ENCODE measurements at places on chromosomes 11 and 22.
A peak's percentile ranks its signal among the peaks of the same experiment; 100 is the strongest.

DNA sequence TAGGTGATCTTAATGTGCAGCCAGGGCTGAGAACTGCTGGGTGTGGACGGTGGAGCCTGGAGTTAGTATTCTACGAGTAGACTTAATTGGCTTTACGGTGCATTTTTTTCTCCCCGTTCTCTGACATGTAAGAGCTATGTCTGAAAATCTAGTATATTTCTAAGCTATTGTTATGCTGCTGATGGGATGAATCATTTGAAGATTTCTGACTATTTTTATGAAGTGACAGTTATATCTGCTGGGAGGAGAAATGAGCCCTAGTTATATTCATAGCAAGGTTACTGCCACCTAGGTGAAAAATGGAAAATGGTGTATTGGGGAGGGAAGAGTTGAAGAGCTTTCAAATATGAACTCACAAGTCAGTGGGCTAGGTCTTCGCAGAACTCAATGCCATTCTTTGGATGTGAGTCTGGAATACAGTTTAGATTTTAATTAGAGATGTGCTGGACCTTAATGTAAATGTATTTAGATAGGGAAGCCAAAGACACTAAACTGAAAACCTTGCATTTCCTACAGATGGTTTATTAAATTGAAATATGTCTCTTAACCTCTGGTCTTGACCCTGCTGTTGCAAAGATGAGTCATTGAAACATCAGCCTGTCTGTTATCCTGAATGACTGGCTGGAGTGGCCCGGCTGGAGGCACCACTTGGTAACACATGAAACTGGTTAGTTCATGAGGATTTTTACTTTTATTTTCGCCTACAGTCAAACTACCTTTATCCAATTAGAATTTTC lies 293.7 kb downstream of the DDX10 start:
- peak; percentile 65 for DNase-seq

- DNase-seq: no peak
Observed at GRCh38 chr11:109735128-109735527, 313.1 kb downstream of the C11orf87 start.

GRCh38 chr11:126537492-126537891 lies 182.0 kb downstream of the ST3GAL4 start:
- no peak for DNase-seq

DNA sequence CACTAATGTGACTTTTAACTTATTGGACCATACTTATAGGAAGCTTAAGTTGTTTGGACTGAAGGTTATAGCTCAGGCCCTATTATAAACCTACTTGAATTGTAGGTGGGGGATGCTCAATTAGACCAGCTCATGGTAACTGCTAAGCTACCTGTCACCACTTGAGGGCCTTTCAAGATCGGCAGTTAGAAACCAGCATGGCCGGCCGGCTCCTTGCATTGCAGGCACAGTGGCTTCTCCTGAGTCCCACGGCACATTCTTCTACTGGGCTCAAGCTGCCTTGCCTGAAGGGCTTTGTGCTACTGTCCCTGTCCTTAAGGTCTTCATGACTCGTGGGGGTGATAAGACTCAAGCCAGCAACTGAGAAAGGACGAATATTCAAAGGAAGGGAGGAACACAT lies 70.8 kb downstream of the TBC1D22A start:
- DNase-seq: peak; percentile 28

GRCh38 chr11:63761931-63762653 lies 6.5 kb downstream of the ZFTA start:
- DNase-seq: no peak

DNA sequence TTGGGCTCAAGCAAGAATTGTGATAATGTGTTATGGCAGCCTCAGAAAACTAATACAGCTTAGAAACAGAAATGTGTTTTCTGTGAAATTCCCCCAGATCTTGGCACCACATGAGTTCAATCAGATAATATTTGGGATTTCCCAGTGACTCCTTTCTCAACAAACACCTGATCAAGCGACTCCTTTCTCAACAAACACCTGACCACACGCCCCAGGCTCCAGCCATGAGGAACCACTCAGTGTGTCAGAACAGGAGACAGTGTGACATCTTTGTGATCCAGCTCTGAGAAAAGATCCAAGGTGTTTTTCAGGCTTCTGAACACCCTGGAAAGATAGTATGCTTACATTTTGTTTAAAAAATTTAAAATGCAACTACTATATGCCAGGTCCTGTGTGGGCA lies 1.9 kb upstream of the UVRAG start:
- no peak for DNase-seq

DNA sequence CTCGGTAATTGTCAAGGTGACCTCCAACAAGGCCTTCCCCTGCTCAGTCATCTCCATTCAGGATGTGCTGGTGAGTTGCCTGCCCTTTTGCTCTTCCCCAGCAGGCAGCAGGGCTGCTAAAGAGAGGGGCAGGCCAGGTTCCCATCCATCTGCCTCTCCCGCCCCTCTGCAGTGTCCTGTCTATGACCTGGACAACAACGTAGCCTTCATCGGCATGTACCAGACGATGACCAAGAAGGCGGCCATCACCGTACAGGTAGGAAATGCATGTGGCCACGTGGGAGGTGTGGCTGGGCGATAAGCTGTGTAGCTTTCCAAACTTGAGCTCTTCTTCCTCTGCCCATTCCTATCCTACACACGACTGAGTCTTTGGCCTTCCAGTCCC lies 4.0 kb downstream of the SIDT2 start:
- no peak for DNase-seq

- DNase-seq: peak; percentile 18
Observed at GRCh38 chr11:98568013-98568412, 452.7 kb upstream of the CNTN5 start.

GRCh38 chr22:17994424-17995108 lies 29.8 kb downstream of the MICAL3 start:
- no peak for DNase-seq

- no peak for DNase-seq
Observed at GRCh38 chr11:78691215-78691614, 116.6 kb upstream of the NARS2 start.

DNA sequence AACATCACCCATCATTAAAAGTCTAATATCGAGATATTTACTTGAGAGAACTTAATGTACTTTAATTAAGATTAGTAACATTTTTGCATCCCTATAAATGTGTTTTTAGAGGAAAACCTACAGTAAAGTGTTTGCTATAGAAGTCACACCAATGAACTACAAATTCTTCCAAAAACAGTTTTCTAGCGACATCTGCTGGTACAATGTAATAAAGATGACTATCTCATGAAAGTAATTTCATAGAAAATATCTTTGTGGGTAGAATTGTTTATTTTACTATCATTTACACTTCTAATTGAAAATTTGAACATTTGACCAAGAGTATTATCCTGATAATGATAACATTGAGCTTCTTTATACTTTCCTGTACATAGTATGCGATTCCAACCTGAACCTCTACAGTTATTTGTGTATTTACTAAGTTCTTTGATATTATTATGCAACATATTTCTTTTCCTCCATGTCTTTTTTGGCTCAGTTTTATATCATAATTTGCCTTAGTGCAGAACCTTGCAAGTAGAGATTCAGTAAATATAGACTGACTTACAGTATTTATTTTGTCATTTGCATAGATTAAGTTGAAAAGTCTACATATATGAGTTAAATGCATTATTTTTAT lies 252.7 kb downstream of the TMEM135 start:
- DNase-seq: peak; percentile 20

GRCh38 chr11:132712466-132712865 lies 819.8 kb downstream of the OPCML start:
- DNase-seq: no peak

DNA sequence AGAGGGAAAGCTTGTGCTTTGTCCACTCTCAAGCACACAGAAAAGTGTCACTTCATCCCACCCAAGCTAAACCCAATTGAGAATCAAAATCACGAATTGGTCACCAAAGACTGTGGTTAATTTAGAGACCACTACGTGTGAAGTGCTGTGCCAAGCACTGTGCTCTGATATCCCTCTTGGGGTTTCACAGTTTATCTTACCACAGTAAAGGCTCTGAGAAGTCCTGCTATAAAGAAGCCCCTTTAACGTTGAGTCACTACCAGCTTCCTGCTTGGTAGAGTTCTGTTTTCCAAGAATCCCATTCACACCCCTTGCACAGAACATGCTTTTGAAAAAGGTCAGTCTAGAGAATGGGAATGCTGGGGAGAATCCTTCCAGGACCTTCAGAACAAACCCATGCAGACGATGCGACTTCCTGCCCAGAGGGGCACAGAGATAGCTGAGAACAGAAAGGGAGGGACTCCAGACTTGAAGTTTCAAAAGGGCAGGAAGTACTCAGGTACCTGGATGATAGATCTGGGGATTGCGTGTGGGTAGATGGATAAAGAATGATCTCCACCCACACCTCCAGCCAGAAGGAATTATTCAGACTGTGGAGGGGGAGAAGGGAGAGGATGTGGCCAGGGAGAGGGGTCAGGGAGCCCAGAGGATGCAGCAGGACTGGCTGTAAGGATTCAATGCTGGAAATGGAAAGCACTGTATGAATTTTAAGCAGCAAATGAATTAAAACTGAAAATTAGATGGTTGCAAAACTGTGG lies 18.1 kb upstream of the TSPAN18 start:
- peak; percentile 29 for DNase-seq

- DNase-seq: peak; percentile 41
Observed at GRCh38 chr11:112016088-112016764, 9.0 kb upstream of the DLAT start.

DNA sequence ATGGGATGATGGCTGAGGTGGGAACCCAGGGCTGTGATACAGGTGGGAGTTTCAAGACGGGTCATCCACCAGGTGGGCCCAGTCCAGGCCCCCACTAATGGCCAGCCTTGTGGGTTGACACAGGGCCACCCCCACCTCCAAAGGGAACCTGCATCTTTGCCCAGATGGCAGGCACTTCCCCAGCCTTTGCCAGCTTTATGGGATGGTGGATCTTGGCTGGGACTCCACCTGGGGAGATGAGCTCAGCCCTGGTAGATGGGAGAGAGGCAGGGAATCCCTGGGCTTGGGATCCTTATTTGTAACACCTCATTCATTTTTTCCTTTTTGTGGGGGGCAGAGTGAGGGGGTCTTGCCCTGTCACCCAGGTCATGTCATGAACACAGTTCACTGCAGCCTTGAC lies 33.4 kb downstream of the CD82 start:
- DNase-seq: no peak

DNA sequence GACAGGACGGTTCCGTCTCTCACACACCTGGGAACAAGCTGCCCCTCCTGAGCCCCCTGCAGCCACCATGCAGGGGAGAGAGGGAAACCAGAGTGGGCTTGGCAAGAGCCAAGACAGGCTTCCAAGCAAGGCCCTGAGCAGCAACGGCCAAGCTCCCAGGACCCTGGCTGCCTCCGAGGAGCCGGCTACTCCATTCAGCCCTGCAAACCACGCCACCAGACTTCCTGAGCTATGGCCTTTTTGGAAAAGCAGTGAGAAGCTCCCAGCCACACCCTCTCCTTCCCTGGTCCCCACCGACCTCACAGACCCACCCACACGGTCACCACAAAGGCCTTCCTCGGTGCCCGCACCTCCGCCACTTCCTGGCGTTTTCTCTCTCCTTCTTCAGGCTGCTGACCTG lies 479.0 kb downstream of the BRD1 start:
- DNase-seq: no peak

DNA sequence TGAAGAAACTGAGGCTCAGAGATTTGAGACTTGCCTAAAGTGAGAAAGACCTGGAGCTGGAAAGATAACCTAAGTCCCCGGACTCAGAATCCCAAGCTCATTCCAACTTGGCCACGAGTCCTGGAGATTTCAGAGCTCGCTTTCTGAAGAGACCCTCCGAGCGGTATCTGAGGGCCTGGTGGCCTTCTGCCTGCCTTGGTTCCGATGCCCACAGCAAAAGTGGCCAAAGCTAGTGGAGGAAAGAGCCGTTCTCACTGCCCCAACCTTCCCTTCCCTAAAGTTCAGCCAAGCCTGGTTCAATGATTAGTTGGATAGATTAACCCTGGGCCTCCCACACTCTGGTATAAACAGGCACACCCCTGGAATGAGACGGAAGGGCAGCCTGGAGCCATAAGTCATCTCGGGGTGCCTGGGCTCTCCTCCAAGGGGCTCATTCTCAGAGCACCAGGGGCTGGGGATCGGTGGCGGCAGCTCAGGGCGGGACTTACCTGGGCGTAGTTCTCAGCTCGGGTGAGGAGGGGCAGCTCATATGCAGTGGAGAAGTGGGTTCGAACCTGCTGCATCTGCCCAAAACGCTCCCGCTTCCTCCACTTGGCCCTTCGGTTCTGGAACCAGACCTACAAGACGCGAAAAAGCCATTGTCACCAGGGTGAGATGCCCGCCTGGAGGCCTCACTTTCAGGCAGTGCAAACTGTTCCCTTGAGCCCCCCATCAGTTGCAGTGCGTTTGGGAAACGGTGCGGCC lies 42.8 kb downstream of the ALX4 start:
- DNase-seq: no peak

DNA sequence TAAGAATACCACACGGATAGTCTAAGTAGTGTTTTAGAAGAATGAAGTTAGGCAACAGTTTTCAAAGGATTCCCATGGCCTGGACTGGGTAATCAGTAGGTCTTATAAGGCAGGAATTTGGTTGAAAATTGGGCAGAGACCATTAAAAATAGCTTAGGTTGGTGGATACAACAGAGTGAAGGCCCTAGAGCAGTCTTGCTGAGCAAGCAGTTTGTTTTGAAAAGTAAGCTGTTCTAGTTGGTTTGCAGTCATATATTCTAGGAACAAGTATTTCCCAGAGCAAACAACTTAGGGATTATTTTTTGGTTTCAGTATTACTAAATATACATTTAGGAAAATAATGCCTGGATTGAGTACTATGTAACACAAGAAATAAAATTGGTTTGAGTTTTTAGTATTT lies 64.8 kb downstream of the MUC15 start:
- no peak for DNase-seq

DNA sequence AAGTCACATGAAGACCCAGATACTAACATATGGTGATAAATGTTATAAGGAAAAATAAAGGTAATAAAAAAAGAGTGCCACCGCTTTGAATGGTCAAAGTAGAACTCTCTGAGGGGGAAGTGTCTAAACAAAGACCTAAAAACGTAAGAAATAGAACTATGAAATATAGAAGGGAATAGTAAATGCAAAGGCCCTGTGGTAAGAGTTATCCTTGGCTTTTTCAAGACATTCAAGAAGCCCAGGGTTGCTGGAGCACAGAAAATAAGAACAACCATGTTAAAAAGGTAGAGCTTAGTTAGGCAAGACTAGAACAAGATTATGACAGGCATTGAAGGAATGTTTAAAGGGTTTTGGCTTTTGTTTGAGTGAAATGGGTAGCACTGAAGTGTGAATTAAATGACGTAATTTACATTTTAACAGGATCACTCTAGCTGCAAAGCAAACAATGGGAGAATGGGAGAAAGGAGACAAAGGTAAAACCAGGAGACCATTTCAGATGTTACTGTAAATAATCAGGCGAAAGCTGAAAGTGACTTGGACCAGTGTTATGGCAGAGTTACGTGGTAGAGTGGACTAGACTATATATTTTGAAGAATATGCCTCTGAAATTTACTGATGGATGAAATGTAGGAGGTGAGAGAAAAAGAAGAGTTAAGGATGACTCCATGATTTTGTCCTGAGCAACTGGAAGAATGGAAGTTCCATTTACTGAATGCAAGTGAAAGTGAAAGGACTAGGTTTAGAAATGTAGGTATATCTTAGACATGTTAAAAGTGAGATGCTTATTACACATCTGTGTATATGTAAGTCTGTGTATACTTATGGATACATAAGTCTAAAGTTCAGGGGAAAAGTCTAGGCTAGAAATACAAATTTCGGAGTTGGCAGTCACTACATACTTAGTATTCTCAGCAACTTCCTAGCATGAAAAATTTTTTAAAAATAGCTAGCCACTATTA lies 28.5 kb downstream of the BTBD10 start:
- DNase-seq: peak; percentile 12

GRCh38 chr11:128859563-128860441 lies 7.3 kb downstream of the KCNJ1 start:
- peak; percentile 18 for DNase-seq

GRCh38 chr22:35894937-35895708 lies 133.5 kb downstream of the RBFOX2 start:
- peak; percentile 68 for DNase-seq

Data from astrocyte (in vitro differentiated cells and primary cell).